SIG-M5 (cell line): ENCODE measurements at places on chromosomes 4 and X.

DNA sequence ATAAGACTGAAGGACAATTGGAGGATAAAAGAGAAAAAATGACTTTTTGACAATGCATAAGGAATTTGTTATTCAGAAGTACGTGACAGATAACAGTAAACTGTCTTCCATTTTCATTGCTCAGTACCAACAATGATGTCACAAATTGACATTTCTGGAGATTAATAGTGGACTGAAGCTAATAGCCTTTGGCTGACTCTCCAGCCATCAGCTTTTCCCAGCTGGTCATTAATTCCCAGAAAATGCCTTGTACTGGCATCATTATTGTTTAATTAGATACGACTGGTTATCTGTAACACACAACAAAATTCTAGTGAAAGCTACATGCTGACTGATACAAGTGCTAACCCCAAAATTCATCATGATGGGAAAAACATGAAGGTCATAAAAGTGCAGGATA is 147.9 kb upstream of the FGF13 start:
- no peak for DNase-seq

DNA sequence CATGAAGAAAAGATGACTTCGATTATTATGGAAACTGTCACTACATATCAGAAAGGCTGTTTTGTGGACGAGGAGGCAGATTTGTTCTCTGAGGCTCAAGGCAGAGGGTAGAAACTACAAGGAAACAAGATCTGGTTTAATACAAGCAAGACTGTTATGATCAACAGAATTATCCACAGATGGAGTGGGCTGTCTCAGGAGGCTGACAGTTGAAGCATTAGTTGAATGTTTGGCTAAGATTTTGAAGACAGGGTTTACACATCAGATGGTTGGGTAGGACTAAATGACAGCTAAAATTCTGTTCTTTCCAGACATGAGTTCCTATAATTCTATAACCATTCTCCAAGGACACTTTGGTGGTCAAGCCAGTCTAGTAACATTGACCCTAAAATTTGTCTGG is 49.8 kb downstream of the LDOC1 start:
- DNase-seq: no peak

DNA sequence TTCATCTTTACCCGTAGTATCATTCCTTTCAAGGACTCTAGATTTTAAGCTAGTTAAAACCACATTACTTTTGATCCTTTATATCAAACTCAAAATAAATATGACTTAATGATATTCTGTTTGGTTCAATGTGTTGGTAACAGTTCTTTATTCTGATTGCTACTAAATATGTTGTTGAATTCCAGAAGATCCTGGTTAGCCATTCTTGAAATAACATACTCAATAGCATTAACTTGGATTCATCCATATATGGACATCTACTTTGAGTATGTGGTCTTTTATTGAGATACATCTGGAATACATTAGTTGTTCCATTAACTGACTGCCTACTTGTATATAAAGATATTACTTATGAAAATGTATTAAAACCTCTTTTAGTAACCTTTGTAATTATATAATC is 27.5 kb upstream of the PCDH18 start:
- no peak for DNase-seq

GRCh38 chr4:15078682-15079642 is 76.7 kb downstream of the CPEB2 start:
- DNase-seq: no peak

- no peak for DNase-seq
Measured at GRCh38 chrX:115892787-115893671, 277.5 kb upstream of the AGTR2 start.

DNA sequence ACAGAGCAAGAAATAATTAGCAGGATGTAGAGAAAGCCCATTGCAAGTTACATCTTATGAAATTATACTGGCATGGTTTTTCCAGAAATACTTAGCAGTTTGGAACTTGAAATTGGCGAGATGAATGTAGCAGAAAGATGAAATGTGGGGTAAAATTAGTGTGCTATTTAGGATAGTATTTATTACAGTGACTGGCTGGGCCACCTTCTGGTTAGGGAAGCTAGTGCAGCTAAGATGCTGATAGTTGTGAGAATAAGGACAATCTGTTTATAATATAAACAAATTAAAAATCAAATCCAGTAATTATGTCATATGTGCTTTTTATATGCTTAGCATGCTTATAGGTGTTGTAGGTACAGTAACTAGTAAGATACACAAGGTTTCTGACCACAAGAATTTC is 74.8 kb downstream of the IL15 start:
- DNase-seq: no peak

- no peak for DNase-seq
Measured at GRCh38 chr4:102620697-102621497, 119.7 kb downstream of the NFKB1 start.

- no peak for DNase-seq
Measured at GRCh38 chr4:22787753-22788375, 95.1 kb downstream of the GBA3 start.

GRCh38 chr4:152534541-152535359 is 1.1 kb downstream of the FBXW7 start:
- DNase-seq: no peak

DNA sequence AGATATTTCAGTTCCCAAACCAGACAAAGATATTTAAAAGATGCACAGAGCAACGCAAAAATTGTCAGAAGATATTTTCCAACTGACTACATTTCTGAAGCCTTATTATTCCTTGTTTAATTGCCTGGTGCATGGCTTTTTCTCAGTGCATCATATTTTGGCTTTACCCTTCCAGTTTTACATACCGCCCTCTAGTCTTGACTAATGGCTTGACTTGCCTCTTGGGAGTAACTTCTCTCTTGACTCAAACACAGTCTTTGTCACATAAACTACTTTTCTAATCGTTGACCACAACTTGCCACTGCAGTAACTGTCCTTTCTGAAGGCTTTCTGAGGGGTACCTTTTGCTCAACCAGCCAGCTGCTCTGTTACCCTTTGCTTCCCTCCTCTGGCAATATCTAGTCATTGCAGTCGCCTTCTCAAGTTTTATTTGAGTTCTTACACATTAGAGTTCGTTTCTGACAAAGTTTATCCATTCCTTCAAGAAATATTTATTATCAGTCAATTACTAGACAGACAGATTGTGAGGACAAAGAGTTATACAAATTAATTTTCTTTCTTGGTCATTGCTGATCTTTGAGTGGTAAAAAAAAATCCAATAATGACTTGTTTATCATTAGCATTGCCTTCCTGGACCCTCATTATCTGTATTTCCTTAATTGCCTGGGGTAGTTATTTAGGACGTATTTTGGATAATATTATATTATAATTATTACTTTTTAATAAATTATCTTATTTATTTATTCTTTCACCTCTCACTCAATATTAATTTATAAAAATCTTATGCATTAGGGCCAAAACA is 506.9 kb upstream of the PCDH10 start:
- DNase-seq: no peak

DNA sequence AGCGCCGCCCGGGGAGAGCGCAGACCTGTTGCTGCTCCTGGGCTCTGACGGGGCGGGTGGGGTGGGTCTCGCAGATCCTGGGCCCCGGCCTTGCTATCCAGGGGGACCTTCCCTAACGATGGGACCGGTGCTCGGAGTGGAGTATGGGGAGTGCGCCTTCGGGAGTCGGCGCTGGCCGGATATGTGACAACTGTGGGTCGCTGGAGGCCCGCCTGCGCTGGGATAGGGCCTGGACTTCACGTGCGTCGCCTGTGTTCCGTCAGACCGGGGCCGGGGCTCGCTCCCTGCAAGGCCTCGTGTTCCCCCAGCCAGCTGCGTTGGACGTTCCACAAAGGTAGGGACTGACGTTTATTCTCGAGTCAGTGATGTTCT is 1.3 kb downstream of the TBL1X start:
- DNase-seq: no peak

DNA sequence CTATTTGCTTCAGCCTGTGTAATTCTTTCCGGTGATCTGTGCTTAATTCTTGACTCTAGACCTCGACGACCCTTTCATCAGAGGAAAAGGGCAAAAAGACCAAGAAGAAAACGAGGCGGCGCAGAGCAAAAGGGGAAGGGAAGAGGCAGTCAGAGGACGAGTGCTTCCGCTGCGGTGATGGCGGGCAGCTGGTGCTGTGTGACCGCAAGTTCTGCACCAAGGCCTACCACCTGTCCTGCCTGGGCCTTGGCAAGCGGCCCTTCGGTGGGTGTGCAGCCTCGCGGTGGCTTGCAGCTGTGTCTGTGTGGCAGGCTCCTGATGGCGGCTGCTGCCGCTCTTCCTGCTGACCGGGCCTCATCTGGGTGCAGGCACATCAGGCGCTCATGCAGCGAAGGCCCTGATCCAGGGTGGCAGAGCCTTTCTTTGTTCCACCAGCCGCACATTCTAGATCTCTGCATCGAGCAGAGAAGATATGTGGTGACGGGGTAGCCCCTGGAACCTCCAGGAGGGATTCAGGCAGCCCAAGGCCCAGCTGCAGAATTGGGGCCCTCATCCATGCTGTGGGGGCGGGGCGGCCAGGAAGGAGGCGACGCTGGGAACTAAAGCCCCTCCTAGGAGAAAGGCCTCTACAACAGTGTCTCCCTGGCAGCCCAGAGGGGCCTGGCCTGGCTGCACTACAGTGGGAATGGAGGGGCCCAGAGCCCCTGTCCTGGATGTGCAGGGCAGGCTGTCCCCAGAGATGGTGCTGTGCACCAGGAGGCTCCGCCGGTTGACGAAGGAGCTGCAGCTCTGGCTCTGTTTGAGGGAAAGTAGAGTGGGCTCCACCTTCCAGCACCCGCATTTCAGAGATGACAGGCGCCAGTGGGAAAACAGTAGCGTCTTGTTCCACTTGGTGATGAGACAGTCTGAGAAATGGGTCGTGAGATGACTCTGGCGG is 32.1 kb downstream of the NELFA start:
- no peak for DNase-seq

- no peak for DNase-seq
Measured at GRCh38 chr4:2251795-2252529, 9.9 kb downstream of the MXD4 start.

DNA sequence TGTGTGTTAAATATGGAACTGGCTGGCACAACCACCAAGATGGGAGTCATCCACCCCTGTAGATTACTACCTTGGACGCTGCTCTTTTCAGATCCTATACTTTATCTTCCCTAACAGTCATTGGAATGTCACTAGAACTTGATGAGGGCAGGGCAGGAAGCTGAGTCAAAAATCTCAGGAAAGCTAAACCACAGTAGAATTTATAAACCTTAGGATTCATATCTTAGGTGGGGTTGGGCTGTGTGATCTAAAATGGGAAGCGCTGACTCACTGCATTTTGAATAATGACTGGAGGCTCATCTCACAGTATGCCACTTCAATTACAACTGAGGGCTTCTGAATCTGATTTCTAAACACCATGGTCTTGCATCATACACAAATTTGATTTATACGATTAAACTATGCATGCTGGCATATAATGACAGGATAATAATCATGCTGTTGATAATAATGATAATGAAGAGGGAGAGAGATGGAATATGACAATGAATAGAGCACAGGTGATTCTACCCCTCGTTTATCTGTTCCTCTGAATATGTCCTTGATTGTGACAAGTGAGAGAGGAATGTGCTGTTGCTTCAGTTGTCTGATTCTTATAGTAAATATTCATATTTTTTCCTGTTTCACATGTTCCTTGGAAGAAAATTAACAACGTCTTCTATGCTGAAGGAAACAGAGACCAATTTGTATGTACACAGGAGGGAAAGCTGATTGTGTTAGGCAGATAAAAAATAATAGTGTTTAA is 270.3 kb upstream of the HS3ST1 start:
- no peak for DNase-seq

DNA sequence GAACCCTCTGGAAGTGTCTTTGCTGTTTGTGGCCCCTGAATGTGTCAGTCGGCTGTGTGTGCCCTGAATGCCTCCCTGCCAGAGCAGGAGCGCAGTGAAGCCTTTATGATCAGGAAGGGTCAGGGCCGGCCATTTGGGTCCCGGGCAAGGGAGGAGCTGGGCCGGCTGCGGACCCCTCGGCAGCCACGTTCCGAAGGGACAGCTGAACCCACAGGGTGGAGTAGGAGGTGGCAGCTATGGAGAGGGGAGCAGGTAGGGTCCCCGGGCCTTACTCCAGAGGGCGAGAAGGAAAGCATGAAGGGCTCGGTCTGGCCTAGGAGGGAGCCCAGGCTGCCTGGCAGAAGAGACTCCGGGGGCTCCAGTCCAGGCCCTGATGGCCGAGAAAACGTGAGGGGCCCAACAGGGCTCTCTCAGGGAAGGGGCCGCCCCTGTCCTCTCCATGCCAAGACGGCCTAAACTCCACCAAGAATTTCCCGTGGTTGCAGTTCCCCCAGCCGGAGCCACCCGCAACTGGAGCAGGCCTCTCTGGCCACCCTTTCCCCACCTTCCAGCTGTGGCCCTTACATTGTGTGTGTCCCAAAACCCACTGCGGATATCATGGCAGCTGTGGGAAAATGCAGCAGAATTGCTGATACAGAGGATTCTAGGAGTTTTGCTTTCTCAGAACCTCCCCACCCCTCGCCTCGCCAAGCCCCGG is 182.2 kb upstream of the STK26 start:
- no peak for DNase-seq

- no peak for DNase-seq
Measured at GRCh38 chr4:146051728-146052391, 113.2 kb upstream of the ZNF827 start.

- DNase-seq: no peak
Measured at GRCh38 chrX:45667666-45668065, 467.0 kb upstream of the DIPK2B start.

- no peak for DNase-seq
Measured at GRCh38 chr4:183324619-183325018, 2.4 kb upstream of the CLDN24 start.

DNA sequence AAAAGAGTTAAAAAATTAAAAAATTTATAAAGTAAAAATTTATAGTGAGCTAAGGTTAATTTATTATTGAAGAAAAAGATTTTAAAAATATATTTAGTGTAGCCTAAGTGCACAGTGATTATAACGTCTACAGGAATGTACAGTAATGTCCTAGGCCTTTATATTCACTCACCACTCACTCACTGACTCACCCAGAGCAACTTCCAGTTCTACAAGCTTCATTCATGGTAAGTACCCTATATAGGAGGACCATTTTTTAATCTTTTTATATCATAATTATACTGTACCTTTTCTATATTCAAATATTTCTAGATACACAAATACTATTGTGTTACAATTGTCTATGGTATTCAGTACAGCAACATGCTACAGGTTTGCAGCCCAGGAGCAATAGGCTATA is 1623.2 kb downstream of the RPA4 start:
- DNase-seq: no peak

- DNase-seq: no peak
Measured at GRCh38 chr4:8901335-8901734, 29.7 kb upstream of the HMX1 start.

- no peak for DNase-seq
Measured at GRCh38 chr4:164212714-164213113, 541.2 kb upstream of the SMIM31 start.

- no peak for DNase-seq
Measured at GRCh38 chr4:114691865-114692264, 93.3 kb downstream of the UGT8 start.

DNA sequence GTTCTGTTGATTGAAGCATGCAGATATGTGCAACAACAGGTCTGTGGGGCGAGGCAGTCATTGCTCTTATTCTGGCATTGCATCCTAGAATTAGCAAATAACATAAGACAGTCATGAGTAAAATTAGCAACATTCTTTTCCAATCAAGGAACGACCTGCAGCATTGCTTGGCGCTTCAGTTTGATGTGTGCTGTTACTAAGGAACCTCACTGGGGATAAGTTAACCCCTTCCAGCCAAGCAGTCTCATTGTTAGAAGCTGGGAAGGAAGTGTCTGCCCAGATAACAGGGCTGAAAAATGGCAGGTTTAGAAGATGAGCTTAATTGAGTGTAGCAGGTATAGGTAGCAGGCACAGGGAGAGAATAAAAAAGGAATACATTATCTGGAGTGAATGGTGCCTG is 55.4 kb downstream of the RBM46 start:
- no peak for DNase-seq
